Activated naive CD4-positive, alpha-beta T cell treated with anti-CD3 and anti-CD28 coated beads, Interleukin-2, amount 50 U/mL, for 72 hours (primary cell): ENCODE measurements at places on chromosomes 1 and 21. TPM values are rescaled to one million over a fixed set of nuclear protein-coding genes. Genes with fewer than 3 reads are reported as not detected.

- DNase-seq = no peak
Measured at GRCh38 chr1:210260096-210260495, 27.5 kb downstream of the SERTAD4 start.

- DNase-seq = no peak
Measured at GRCh38 chr1:197140121-197140520, 6.3 kb downstream of the ASPM start.

- no peak for DNase-seq
Measured at GRCh38 chr1:7568053-7568452, 203.0 kb upstream of the VAMP3 start.

- no peak for DNase-seq
Measured at GRCh38 chr21:20013851-20014250, 984.4 kb upstream of the NCAM2 start.

DNA sequence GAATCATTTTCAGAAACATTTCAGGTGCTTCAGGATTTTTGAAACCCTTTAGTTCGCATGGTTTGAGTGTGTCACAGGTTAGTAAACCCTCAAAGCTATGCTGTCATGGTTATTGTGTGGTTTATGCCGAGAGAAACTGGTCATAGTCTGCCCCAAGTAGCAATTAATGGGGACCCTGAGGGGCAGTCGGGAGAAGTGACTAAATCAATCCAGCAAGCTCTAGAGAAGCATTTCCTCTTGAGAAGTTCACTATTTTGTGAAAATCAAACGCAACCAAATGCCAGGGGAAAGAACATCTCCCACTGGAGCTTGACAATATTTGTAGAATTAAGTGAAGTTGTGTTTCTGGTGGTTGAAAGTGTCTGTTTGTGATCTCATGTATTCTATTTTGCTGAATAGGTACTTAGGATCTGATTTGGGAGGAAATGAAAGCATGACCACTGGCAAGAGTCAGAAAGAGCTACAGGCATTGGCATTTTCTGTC, 63.0 kb upstream of the BACH1 start:
- DNase-seq = no peak

- no peak for DNase-seq
Measured at GRCh38 chr1:188620236-188620635, 1791.5 kb downstream of the PLA2G4A start.

DNA sequence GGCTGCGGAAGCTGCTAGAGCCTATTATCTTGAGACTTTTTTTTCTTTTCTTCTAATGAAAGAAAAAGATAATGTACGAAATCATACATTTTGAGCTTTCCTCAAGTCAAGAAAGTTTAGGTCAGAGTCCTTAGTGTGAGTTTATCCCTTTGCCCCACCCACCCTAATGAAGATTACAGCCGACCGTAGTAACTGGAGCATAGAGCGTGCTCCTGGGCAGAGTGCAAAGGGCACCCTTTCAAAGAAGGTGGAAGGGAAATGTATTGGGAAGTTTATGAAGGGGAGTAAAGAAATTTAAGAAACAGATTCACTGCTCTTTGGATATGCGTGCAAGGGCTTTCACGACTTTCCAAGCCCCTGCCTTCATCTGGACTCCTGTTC, 17.2 kb downstream of the GNG12 start:
- no peak for DNase-seq

DNA sequence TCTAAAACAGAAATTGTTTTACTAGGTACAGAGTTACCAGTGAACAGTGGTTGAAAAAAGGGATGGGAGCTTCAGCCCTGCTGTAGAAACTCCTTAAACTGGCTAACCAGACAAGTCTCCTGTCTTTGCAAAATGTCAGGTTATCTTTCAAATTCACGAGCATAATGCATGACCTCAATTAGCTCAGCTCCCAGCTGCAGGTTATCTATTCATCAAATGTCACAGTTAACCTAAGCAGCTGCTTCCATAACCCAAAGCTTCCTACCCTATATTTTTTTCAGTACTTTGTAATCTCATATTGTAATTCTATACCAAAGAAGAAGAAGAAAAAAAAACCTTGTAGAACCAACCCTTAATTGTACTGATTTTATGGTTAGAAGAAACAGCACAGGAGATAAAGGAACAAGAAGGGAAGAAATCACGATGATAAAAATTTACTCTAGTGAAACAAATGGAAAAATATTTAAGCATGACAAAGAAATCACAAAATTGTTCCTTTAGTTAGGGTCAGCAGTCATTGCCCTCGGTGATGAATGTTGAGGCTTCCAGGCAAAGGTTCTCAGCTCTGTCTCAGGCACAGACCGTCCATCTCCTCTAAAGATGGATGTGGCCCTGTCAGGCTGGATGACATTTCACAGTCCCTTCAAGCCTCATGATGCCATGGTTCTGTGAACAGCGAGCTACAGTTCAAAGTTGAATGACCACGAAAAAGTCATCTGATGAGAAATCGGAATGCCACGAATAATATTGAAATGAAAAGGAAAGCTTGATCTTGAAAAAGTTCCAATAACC, 95.9 kb downstream of the PLD5 start:
- DNase-seq = no peak

FMOD gene
- total RNA-seq = 0.68 TPM
